ENCODE measurements at places on chromosomes 13 and 19.

- DNase-seq = no peak
These were observed 58.3 kb upstream of the ANKRD10 start for GRCh38 chr13:110973007-110973700.

DNA sequence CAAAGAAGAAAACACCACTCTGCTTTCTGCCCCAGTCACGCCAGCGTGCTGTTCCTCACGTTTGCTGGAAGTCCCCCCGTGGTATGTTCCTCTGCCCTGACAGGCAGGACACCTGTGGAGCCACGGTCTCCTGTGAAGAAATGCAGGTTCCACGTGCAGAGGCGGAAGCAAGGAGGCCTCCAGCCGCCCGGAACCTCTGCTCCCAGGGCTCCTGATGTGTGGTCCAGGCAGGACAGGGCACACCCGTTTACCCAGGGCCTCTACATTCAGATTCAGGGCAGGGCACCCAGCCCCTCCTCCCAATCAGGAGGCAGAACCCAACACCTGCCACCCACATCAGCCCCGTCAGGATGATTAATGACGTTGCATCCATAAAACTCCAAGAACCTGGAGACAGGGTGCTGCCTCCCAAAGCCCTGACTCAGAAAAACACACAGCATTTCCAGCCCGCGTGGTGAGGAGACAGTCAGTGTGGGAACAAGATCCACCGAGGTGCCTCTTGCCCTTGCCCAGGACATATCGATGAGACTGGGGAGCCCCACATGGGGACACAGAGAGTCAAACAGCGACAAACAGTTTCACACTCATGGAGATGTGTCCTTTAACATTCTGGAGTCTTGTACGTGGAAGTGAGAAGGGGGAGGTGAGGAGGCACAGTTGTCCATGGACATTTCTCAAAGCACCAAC lies 76.2 kb downstream of the COL4A1 start:
- no peak for DNase-seq

DNA sequence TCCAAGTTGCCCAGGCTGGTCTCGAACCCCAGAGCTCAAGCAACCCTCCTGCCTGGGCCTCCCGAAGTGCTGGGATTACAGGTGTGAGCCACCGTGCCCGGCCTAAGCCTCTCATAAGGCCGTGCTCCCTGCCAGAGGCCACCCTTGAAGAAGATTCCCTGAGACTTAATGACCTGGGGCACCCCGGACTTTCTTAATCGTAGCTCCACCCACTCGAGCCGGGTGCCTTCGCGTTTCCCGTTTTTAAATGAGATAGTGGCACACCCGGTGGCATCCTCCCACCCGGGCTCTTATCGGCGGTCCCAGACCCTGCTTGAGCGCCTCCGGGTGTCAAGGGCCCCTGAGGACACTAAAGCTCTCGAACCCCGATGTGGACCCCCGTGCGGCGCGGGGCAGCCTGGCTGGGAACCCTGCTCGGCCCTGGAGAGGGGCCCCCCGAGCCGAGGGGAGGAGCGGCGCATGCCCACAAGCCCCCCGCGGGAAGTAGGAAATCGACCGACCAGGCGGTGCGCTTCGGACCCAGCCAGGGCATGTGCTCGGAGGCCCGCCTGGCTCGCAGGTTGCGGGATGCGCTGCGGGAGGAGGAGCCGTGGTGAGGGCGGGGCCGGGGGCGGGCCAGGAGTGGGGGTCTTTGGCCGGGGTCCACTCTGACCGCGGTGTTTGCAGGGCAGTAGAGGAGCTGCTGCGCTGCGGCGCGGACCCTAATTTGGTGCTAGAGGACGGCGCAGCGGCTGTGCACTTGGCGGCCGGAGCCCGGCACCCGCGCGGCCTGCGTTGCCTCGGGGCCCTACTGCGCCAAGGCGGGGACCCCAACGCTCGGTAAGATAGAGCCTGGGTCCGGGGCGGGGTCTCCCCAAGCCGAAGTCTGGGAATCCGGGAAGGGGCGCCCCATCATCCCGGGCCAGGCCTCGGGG lies at the start of gene ANKLE1:
Gene ANKLE1 (plus strand): TSS at position 511 of the 914 bp plus-strand sequence. CDS start 20 bp downstream, at position 531.
- DNase-seq = peak; percentile 10

GRCh38 chr13:32362574-32362973 lies 47.3 kb downstream of the BRCA2 start:
- DNase-seq = no peak

DNA sequence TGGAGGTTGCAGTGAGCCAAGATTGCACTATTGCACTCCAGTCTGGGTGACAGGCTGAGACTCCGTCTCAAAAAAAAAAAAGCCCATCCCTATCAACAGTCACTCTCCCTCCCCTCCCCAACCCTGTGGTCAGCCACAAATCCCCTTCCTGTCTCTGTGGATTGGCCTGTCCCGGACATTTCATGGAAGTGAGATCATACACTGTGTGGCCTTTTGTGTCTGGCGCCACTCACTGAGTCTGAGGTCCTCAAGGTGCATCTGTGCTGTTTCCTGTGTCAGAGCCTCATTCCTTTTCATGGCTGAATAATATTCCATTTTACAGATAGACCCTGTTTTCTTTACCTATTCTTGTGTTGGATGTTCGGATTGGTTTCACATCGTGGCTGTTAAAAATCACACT lies 149.5 kb downstream of the PTPRS start:
- no peak for DNase-seq

GRCh38 chr13:27476943-27477703 lies 26.8 kb upstream of the MTIF3 start:
- DNase-seq = no peak

- DNase-seq = no peak
These were observed 309.9 kb upstream of the SLITRK6 start for GRCh38 chr13:86109107-86109506.

- no peak for DNase-seq
These were observed 42.4 kb downstream of the ADGRE3 start for GRCh38 chr19:14632286-14632685.
